ENCODE measurements at places on chromosomes 2 and 18. TPM values are rescaled to one million over a fixed set of nuclear protein-coding genes. Genes with fewer than 3 reads are reported as not detected.
A peak's percentile ranks its signal among the peaks of the same experiment; 100 is the strongest.

Gene CGREF1
- total RNA-seq, result 9.4 TPM

Gene IL36A
- total RNA-seq, result not detected

- DNase-seq, result peak; percentile 51
Observed at GRCh38 chr2:139225961-139226360, 445.8 kb upstream of the NXPH2 start.

- DNase-seq, result no peak
Observed at GRCh38 chr18:49161627-49162026, 210.9 kb upstream of the SMAD7 start.

DNA sequence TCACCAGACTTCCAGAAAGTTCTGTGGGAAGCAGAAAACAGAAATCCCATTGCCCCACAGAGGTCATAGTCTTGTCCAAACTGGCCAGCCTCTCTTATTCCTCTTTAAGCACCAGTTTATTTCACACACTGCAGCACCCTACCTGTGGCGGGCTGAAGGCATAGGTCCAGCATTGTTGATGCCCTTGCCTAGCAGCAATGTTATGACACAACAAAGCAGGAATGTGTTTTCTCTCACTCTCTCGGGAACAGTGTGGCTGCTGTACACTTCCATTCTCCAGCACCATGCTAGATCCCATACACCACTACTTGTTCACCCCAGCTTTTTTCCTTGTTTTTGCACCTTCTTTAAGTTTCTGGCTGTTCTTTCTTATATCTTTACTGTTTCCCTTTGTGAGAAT lies 181.6 kb downstream of the DNAH6 start:
- DNase-seq, result no peak

DNA sequence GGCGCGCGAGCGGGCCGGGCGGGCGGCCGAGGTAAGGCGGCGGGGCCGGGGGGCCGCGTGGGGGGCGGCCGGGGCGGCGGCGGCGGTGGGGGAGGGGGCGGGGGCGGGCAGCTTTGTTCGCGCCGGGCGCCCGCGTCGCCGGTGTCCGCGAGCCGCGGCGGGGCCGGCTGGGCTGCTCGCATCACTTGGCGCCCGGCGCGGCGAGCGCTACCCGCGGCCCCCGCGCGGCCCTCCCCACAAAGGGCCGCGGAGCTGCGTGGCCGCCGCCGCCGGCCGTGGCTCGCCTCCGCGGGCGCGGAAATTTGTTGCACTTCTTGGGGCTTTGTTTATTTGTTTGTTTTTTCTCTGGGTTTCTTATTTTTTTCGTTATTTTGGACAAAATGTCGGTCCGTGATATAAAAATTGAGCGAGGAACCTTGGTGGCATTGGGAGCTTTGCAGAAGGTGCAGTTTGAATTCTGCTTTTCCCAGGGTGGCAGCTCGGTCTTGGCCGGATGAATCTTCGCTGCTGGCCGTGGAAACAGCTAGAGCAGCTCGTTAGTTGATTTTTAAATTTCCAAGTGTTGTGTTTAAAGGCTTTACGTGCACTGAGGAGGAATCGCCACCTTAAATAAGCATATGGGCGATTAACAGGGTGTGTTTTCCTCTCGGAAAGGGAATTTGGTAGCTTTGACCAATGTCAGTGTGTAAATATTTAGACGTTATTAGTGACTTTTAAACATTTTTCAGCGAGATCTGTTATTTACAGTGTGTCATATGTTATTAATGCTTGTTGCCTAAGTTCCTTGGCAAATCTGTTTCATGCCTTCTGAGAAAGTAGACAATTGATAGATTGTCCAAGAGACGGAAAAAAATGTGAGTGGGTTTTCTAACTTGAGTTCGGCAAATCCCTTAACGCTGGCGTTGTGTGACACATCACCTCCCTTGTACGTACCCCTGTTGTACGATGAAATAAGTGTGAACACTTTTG lies 822 bp downstream of the UBE2E3 start:
- DNase-seq, result peak; percentile 33

GRCh38 chr2:177211576-177212105 lies 953 bp upstream of the HNRNPA3 start:
- DNase-seq, result no peak
